ENCODE measurements at places on chromosomes 12 and 14.
A peak's percentile ranks its signal among the peaks of the same experiment; 100 is the strongest.

DNA sequence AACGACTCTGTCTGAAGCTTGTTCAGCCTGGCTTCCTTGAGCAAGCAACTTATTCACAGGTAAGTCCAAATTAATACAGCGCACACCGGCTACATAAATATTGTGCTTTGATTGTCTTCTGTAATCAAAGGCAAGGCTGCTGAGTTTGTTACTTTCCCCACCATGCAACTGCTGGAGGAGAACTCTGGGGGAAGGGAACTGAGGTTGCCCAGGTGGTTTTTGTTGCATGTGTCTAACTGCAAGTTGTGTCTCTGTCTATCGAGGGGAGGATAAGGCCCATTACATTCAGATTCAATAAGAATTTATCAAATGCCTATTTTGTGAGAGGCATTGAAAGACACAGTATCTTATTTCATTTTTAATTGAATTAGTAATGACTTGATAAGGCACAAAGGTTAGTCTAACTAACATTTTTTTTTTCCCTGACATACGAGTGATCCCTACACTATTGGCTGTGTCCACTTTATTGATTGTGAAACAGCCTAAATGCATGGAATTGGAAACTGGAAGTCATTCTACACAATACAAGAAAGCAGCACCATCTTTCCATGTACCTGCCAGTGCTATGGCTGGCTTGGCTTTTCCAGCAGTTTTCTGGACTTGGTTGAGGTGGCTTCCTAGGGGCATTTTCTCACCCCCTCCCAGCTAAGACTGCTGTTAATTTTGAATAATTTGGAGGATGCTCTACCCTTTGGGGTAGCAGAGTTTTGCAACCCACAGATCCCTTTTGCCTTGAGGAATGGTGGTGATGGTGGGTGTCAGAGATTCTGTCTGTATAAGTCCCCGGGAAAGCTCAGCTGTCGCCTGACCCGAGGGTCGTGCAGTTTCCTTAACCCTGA, 951 bp upstream of the CHST11 start:
- DNase-seq, result no peak

GRCh38 chr12:104534162-104534856, 77.6 kb downstream of the CHST11 start:
- no peak for DNase-seq

DNA sequence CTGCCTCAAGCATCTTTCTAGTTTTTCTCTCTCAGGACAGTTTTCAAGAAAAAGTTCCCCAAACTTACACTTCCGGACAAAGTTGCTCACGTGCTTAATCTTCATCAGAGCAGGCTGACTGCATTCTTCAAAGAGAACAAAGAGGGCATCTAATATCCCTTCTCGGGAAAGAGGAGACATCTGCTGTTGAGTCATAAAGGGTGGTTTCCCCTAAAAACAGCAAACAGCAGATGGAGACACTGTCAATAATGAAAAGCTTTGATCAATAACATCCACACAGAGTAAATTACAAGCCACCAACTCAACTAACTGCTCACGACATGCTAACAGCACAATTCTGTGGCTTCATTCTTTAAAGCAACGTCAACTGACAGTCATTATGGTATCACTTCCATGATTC, 8.1 kb downstream of the CIT start:
- no peak for DNase-seq

DNA sequence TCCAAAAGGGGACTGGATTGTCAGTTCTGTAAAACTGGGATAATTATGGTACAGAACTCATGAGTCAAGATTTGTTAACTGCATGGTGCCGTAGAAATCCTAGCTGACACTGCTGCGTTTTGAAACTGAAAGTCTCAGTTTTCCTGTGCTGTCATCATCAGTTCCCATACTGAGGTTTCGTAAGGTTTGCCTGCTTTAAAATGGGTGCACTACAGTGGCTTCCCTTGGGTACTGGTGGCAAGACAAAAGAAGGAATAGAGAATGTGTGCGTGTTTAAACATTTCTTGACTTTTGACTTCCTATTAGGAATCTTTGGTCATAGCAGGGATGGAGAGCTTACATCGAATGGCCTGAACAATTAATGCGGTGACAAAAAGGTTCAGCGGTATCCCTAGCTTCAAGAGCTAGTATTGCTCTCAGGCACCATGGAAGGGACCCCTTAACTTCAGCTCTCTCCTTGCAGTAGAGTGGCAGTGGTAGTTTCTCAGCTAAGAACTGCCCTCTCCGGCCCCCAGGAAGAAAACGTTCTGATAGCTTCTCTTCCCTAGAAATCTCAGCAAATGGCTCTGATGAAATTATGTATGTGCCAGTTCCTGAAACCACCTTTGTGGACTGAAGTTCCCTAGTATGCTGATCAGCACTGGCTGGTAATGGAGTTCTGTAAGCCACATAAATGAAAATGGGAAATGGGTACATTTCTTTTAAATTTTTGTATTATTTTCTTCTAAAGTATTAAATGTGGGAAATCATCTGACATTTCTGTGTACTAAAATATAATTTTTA, 28.9 kb downstream of the ANO6 start:
- no peak for DNase-seq

DNA sequence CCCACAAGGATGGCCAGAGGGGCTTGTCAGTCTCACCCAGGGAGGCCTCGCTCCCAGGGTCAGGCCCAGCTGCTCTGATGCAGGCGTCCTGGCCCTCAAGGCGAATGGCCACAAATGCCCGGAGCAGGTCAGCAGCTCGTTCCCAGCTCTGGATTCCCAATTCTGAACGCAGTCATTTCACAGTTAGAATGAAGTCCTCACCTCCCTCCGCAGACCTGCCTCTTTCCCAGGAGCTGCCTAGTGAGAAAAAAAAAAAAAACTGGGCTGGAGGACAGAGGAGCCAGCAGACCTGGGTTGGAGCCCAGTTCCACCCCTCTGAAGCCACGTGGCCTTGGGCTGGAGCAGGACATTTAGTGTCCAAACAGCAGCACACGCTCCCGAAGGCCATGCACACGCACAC, 62.2 kb upstream of the DIO3 start:
- no peak for DNase-seq

GRCh38 chr12:15918066-15918465, 6.9 kb downstream of the DERA start:
- DNase-seq, result no peak

DNA sequence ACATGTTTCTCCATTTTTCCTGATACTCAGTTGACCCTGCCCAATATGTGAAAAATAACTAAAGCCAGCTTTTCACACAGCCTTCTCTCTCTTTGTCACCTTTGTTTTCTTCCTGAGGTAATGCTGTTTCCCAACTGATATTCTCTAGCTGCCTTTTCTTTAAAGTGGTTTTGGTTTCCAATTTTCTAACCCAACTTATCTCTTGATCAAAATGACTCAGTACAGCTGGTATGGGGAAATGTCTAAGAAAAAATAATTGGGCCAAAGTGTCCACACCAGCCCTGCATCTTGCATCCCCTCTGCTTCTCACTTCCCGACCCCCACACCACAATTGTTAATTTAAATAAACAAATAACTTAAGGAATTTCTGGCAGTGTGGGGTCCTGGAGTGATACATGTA, 193.8 kb downstream of the SYT1 start:
- no peak for DNase-seq

GRCh38 chr12:82625523-82625922, 61.2 kb upstream of the TMTC2 start:
- DNase-seq, result no peak

DNA sequence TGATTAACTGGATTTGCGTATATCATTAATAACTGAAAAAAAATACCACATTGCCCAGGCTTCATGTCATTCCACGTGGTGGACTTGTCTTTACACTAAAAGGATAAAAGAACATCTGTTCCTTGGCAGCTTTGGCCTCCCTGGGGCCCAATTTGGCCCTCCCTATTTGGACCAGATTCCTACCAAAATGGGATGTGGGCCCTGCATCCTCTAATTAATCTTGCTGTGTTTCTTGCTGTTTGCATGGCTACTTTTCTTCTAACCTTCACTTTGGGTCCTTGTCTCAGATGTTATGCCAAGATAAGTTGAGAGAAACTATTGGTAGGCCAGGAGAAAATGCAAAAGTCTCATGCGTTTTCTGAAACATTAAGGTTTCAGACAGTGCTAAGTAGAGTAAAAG, 57.5 kb downstream of the PTHLH start:
- no peak for DNase-seq

DNA sequence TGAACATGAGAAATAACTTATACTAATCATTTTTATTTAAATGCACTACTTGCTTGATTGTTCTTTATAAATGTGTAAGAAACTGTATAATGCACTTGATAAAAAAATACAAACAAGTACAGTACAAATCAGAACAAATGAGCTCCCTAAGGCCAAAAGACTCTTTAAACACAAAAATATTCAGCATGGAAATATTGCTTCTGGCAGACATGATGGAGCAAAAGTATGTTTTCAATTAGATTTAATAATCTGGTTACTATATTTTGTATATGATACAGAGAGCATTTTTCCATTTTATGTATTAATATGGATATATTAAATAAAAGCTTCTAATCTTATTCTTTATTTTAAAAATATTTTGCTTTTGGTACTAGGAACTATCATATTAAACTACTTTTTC, 800.2 kb upstream of the LRFN5 start:
- DNase-seq, result no peak

GRCh38 chr14:21860172-21860571, 186.6 kb upstream of the OR4E1 start:
- peak; percentile 43 for DNase-seq

DNA sequence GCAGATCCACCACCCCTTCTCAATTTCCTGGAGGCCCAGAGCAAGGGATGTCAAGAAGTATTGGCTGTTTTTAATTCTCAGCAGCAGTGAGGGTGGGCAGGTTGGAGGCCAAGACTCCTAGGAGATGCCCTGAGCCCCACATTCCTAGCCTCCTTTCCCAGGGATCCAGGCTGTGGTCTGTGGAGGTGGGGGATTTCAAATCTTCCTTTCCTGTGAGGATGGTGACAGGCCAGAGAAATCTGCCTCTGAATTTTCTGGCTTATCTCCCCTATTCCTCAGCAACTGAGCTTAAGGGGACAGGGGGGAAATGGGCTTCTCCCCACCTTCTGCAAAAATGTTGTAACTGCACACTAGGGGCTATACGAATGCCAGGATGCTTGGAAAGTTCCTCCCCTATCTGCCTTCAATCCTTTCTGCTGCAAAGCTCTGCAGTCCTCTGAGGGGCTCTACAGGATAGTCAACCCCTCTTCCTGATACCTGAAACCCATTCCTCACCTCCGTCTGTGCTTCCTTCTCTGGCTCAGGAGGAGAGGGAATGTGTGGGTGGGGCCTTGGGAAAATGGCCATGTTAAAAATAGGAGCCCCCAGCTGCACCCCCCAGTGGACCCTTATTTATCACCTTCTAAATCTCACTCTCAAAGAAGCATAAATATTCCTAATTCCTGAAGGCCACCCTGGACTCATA, 6.6 kb downstream of the GPR84 start:
- DNase-seq, result no peak

DNA sequence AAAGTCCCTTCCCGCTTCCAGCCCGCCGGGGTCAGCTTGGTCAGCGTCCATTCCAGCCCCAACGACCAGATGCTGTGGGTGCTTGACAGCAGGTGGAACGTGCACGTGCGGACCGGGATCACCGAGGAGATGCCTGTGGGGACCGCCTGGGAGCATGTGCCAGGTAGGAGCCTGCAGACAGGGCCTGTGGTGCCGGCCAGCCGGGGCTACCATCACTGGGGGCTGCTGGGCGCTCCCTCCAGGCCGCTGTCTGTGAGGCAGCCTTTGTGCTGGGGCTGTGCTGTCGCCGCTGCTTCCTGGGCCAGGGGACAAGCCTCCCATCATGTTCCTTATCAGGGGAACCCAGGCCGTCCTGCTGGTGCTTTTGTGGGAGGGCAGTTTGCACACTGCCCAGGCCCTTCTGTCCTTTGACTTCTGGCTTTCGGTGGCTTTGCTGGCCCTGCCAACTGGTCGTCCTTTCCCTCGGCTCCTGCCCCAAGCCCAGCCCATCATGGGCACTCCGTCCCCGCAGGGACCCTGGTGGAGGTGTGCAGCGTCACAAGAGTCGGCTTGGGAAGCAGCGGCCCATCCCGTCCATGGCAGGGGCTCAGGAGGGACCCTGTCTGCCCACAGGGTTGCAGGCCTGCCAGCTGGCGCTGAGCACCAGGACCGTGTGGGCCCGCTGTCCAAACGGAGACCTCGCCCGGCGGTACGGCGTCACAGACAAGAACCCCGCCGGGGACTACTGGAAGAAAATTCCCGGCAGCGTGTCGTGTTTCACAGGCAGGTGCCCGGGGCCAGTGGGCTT, 12.4 kb downstream of the ANKRD9 start:
- no peak for DNase-seq

- DNase-seq, result no peak
Observed at GRCh38 chr12:15550793-15551192, 228.5 kb downstream of the PTPRO start.

DNA sequence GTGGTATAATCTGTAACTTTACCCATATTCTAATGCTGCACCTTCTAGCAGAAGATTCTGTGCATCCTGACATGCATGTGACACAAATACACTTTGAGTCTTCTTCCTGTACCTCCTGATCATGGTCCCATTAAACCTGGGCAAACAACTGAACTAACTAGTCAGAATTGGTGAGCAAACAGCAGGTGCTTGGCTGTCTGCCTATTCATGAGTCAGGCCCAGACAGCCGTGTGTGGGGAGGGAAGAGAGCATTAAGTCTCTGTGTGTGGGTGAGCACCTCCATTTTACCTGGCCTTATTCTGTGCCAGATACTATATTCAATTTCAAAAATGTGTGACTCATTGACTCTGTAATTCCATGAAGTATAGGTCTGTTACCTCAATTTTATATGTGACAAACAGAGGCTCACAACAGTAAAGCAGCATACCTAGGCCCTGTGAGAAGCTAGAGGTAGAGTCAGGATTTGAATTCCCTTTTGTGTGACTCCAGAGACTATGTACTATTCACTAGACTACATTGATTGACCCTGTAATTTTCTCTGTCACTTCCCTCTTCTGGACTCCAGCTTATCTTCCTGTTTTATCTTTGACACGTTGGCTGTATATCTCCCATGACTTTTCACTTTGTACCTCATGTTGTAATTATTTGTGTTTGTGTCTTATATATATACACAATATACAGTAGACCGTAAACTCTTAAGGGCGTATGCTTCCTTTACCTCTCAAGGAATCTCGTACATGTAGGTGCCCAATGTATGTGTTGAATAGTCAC, 32.2 kb downstream of the SUSD6 start:
- peak; percentile 72 for DNase-seq

- no peak for DNase-seq
Observed at GRCh38 chr12:15707516-15708199, 81.5 kb downstream of the EPS8 start.

- DNase-seq, result no peak
Observed at GRCh38 chr12:45289245-45290215, 73.6 kb downstream of the ANO6 start.

All from stimulated activated CD4-positive, alpha-beta T cell treated with anti-CD3 and anti-CD28 coated beads, Interleukin-2, amount 100 ng/mL, for 24 hours (primary cell).